ENCODE measurements at places on chromosomes 2 and 18. TPM values are rescaled to one million over a fixed set of nuclear protein-coding genes. Genes with fewer than 3 reads are reported as not detected.

- DNase-seq: no peak
These were observed 75.4 kb upstream of the ZEB2 start for GRCh38 chr2:144595279-144595678.

DNA sequence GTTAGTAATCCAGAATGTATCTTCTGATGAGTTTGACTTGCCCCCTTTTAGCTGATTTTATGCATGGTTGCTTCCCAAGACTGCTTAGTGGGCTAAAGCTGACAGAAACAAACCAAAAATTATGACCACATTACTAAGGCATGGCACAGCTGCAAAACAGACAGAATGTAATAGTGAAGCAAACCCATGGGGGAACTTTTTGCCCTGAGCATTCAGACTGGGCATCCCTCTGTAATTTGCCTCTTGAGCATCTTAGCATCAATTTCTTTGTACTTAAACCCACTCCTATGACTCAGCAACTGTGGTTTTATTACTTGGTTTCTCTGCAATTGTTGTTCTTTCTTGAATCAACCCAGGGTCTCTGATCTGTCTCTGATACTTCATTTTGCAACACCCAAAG is 487.3 kb upstream of the DCC start:
- no peak for DNase-seq

GRCh38 chr2:98468621-98469236 is 24.1 kb downstream of the INPP4A start:
- peak; percentile 46 for DNase-seq

DNA sequence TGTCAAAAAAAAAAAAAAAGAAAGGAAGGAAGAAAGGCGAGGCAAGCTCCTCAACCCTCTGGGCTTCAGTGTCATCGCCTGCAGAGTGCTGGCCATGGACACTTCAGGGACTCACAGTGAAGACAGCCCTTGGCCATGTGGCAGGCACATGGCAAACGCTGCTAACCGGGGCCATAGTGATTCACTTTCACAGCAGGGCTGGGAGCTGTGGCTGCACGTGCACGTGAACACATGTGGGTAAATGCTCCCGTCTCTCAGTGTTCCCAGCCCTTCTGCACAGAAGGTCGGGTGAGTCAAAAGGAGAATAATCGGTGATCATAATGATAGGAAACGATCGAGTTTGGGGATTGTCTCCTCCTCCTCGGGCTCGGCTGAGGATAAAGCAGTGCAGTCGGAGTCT is 46.1 kb upstream of the UBE2F start:
- peak; percentile 58 for DNase-seq

GRCh38 chr2:221676566-221677172 is 104.6 kb upstream of the EPHA4 start:
- DNase-seq: no peak

DNA sequence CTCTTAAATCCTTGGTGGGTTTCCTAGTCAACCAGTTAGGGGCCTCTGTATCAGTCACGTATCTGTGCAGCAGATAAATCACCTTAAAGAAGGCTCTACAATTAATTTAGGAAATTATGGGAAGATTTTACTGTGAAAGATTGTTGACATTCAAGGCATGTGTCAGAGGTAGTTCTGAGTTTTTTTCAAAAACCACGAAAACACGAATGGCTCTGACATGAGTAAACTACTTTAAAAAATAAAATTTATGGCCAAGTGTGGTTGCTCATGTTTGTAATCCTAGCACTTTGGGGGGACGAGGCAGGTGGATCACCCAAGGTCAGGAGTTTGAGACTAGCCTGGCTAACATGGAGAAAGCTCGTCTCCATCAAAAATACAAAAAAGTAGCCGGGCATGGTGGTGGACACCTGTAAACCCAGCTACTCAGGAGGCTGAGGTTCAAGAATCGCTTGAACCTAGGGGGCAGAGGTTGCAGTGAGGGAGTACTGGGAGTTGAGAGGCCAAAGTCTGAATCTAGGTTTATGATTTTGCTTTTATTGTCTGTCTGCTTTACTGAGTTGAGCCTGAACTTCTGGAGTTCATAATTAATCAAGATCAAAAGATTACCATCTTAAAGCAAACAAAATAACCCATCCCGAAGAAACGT is 77.1 kb downstream of the SPRED2 start:
- DNase-seq: no peak

DNA sequence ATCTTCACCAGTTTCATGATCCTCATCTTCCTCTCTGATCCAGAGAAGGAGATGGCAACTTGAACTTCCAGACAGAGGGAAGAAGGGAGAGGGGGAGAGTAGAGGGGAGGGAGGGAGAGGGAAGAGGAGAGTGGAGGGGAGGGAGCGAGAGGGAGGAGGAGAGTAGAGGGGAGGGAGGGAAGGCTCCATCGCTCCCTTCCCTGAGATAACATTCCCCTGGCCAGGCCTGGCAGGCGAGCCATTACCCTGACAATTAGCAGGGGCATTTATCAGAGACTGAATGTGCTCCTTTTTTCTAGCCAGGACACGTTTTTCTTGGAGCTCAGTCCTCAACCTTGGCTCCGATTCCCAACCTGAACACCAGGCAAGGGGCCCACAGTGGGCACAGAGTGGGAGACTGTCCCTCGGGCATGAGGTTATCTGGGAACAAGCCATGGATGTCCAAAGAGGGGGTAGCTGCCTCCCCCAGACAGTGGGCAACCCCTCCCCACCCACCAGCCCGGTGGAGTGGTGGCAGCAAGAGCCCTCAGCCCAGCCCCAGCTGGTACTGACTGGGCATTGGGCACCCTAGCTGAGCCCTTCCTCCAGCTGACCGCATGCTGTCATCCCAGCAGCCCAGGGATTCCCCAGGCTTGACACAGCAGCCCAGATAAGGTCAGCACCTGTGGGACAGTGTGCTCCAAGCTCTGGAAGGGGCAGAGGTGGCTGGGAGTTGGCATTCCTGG is 81.8 kb downstream of the TNS1 start:
- peak; percentile 91 for DNase-seq

DNA sequence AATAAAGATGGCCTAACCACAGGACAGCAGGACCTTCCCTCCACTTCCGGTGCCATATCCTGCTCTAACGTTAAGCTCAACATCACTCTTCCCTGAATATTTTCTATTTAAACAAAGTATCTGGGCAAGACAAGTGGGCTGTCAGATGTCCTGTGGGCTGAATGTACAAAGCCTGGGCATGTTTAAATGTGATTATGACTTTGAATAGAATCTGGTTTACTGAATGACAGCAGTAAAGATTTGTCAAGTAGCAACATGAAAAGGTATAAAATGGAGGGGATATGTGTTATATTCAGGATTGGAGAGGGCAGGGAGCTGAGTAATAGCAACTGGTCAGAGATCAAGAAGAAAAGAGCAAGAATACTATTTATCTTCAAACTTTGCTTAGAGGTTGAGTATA is 540.9 kb downstream of the NRXN1 start:
- DNase-seq: no peak

DNA sequence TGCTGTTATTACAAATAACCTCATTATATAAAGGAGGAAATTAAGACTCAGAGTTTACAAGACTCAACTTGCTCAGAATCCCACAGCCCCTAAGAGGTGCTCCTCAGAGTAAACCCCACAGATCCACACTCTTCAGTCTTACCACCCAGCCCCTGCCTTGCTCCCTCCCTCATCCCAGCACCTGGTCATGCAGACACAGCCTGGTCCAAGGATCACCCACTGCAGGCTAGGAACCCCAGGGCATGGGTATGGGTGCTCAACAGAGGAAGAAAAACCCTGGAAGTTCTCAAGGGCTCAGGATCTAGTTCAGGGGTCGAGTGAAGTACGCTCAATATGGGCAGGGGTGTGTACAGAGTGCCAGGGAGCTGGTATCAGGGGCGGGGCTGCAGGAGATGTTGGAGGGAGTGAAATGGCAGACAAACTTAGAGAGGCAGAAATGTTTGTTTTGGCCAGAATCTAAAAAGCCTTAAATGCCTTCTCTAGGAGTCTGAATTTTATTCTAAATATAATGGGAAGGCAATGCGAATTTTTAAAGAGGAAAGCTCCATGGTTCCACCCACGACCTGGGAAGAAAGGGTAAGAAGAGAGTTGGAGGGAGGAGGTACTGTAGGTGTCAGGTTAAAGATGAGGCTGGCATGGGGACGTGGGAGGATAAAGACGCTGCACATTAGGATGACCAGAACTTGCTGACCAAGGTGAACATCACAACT is 79.1 kb upstream of the MGAT4A start:
- no peak for DNase-seq

- DNase-seq: peak; percentile 87
These were observed 25.5 kb upstream of the PXDN start for GRCh38 chr2:1769703-1770422.

GRCh38 chr2:153268941-153269461 is 209.6 kb downstream of the RPRM start:
- no peak for DNase-seq

DNA sequence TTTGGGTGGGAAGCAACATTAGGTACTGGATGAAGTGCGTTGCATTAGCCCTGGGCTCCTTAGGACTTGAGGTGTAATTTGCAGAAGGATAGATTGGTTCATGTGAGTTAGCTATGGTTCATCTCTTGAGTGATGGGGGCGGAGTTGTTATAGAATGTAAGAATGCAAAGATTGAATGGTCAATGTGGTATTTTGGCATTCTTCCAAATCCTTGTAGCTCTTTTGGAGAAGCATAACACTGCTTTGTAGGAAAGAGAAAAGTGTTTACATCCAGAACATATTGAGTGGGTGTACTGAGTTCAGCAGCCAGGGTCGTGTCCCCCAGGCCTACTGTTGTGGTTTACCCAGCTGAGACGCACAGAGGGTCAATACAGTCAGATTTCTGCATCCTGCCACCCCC is 173.5 kb downstream of the FMNL2 start:
- no peak for DNase-seq

- DNase-seq: no peak
These were observed 60.9 kb downstream of the STK39 start for GRCh38 chr2:168186452-168186851.

DNA sequence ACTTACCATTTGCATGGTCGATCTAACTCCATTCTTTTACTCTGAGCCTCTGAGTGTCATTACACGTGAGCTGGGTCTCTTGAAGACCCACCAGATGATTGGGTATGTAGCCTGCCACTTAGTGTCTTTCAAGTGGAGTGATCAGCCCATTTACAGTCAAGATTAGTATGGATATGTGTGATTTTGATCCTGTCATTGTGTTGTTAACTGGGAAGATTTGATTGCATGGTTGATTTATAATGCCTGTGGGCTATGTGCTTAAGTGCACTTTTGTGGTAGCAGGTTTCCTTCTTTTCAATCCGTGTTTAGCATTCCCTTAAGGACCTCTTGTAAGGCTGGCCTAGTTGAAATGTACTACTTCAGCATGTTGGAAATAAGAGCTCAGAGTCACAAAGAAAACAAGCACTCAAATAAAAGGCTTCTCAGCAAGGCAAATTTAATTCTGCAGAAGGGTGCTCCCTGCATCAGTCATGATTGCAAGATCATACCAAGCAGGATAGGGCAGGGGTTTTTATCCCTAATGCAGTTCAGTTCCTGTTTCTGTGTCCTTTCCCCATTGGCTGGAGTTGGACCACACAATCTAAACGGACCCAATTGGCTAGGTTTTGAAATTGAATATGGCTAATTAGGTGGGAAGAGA is 230.7 kb upstream of the SYT4 start:
- no peak for DNase-seq

- no peak for DNase-seq
These were observed 12.4 kb upstream of the DTNB start for GRCh38 chr2:25685741-25686140.

GRCh38 chr2:218993345-218994315 is at the start of gene CRYBA2:
Gene CRYBA2, minus strand, starts transcription at chr2:218993422. Its CDS starts 246 bp downstream, at chr2:218993176.
- DNase-seq: no peak

Gene NPC1
- 55.9 TPM for total RNA-seq

Gene RGPD3
- total RNA-seq: 2.2 TPM

Gene KCNIP3
- total RNA-seq: 11.8 TPM

Gene CTAGE1
- total RNA-seq: not detected

Gene SKOR2
- not detected for total RNA-seq

Gene ACOXL
- total RNA-seq: not detected

Gene CIB4
- not detected for total RNA-seq

Gene KLHL41
- total RNA-seq: 3.2 TPM
